Stimulated activated CD4-positive, alpha-beta T cell treated with anti-CD3 and anti-CD28 coated beads, Interleukin-4, amount 100 ng/mL, for 24 hours (primary cell): ENCODE measurements at places on chromosomes 6 and 20.

DNA sequence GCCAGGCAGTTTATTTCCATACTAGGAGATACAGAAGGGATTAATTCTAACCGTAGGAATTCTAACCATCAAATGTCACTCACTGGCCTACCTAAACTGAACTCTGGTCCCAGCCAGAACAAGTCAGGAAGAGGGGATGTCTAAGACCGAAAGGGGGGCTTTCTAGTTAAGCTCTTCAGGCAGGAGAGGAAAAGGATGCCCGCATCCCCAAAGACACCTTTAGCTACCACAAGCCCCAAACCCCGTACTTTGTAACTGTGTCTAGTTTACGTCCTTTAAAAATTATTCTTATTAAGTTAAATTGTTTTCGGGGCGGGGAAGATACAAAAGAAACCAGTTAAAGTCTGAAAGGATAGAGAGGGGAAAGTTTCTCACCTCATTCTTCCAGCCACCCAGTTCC is 1.2 kb upstream of the ZNF76 start:
- DNase-seq = no peak

GRCh38 chr20:46215913-46216707 is 92.2 kb downstream of the CDH22 start:
- no peak for DNase-seq

- DNase-seq = no peak
Observed at GRCh38 chr20:51938559-51939258, 136.4 kb upstream of the SALL4 start.

- DNase-seq = no peak
Observed at GRCh38 chr6:150590446-150590845, 9.2 kb upstream of the PLEKHG1 start.

GRCh38 chr20:9099372-9099771 is 30.5 kb downstream of the PLCB4 start:
- DNase-seq = no peak

DNA sequence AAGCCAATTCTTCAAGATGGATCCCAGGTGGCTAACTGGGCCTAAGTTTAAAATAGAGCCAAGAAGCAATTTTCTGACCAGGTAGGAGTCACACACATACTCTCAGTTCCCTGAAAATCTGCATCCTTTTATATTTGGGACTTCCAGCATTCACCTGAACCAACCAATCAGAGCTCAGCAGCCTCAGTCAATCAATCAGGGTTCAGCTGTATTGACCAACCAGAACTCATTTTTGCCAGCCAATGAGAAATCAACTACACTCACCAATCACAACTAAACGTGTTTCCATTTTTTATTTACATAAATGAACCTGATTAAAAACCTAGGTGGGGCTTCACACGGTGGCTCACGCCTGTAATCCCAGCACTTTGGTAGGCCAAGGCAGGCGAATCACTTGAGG is 37.5 kb downstream of the SLC17A4 start:
- DNase-seq = no peak

DNA sequence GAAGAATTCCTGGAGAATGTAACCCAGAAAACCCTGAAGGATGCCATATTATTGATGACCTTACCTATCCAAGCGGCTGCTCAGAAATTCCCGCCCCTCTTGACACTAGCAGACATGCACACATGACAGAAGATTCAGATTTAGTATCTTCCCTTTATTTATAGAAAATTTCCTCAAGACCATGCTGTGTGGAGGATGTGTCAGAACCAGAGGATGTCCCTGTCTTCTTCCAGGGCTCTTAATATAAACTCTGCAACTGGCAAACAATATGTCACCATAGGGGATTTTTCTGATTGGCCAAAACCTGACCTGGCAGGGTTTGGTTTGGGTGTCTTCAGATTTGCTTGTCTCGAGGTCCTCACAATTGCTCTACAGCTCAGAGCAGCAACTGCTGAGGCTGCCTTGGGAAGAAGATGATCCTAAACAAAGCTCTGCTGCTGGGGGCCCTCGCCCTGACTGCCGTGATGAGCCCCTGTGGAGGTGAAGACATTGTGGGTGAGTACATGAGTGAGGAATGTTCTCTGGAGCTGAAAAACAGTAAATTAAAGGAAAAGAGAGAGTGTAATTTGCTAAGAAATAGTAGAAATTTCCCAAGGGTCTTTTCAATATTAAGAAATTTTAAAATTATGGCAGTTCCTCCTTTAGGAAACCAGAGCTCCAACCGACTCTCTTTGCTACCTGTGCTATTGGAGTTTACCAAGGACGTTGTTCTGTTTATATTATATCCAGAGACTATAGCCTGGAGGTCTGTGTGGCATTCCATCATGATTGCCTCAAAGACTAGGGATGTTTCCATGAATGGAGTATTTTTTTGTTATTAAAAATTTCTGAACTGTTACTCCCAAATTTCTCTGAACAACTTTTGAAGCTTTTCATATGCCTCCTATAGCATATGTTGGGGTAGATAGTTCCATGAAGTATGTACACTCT is at the start of gene HLA-DQA2:
TSS of gene HLA-DQA2 (plus strand) at position 361 of the 930 bp plus-strand sequence. CDS start at position 414, 53 bp downstream.
- no peak for DNase-seq

DNA sequence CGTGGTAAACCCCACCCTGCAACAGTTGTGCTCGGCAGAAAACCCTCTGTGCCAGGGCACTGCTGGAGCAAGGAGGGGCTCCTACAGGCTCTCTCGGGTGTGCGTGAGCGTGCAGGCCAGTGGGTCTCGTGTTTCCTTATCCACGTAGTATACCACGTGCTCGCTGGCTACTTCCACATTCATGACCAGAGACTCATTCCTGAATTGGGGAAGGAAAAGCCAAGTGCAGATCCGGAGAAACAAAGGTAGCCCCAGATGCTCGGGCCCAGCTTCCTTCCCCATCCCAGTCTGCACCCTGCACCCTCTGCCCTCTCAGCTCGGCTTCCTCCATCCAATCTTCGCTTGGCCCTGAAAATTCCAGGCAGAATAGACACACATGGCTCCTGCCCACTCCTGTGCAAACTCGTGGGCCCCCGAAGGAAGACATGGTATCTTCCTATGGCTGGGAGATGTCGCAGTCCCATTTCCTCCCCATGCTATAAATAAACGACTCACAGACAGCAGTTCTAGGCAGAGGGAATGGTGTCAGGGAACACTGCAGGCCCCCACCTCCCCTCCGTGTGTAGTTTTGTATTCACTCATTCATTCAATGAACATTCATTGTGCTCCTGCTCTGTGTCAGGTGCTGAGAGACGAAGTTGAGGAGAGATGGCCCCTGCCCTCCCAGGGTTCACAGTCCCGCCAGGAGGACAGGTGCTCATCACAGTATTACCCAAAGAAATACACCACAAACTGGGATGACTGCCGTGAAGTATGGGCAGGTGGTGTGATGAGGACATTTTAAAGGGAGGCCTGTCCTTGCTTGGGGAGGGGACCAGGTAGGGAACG is 29.6 kb downstream of the NPEPL1 start:
- DNase-seq = no peak
